Stimulated activated CD8-positive, alpha-beta memory T cell treated with anti-CD3 and anti-CD28 coated beads, Interleukin-15, amount 100 ng/mL, for 48 hours (primary cell): ENCODE measurements at places on chromosomes 3 and 15.
A peak's percentile ranks its signal among the peaks of the same experiment; 100 is the strongest.

GRCh38 chr3:128340904-128341555 lies 125.7 kb downstream of the DNAJB8 start:
- no peak for DNase-seq

DNA sequence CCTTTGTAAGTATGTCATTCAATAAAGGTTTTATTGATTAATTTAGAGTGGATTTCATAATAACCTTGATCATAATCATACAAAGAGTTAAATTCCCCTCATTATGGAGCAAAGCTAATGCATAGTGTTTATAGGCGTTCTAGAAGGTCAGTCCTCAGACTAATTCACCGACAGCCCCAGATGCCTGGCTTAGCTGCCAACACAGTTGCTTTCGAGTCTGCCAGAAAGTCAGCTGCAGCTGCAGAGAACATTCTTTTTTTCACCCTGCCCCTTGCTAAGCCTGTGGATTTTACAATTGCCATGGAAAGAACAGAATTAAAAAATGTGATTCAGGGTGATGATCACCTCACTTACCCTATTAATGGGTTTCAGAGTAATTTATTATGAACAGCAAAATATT lies 21.2 kb downstream of the CADM2 start:
- DNase-seq, result no peak

DNA sequence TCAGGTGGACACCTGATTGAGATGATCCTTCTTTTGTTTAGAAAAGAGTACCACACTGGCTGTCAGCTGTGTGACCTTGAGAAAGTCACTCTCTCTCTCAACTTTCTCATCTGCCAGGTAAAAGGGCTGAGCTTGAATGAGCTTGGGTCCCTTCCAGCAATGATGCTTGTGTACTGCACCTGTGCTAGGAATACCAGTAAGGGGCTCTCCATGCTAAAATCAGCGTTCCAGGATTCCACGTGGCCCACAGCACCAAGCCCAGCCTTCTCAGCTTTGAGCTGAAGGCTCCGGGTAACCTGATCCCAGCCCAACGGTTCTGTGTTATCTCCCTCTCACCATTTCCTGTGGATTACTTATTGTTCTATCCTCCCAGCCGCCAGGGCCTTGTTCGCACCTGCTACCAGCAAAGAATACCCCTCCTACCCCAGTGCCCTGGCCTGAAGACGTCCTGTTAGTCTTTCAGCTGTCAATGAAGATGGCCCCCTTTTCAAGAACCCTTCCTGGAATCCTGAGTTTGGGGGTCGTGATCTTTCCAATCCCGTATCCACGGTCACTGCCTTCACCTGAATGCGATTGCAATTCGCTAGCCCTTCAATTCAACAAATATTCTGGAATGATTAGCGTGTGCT lies 54.2 kb upstream of the CGNL1 start:
- DNase-seq, result no peak

- DNase-seq, result no peak
Observed at GRCh38 chr3:137792626-137793271, 28.6 kb downstream of the SOX14 start.

DNA sequence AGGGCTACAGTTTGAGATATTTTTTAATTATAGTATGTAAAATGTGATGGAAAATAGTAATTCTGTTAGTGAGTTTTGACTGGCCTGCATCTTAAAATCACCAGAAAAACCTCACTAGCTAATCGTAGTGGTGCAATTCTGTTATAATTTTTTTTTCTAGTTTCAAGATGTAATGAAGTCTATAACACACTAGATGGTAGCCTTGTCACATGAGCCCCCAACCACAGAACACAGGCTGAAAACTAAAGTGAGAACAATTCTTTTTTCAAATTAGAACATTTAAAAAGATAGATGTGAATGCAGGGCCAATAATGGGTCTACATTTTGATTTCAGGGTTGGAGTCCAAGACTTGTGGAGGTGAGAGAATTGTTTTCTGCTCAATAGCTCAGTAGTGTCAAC lies 83.3 kb upstream of the KCNH8 start:
- no peak for DNase-seq

DNA sequence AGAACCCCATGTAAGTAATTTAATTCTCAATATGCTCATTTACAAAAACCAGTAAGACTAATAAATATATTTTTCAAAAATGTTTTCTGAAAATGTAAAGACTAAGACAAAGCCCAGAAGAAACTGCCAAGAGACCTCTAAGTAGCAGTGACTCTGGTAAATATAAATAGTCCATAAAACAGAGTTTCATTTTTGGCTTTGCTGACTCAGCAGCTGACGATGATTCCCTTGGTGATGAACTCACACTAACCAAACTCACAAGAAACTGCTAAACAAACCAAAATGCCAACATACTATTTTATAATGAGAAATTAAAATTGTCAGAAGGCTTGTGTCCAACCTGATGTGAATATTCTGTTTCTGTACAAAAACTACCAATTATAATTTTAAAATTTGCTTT lies 31.5 kb upstream of the IMPG2 start:
- no peak for DNase-seq

- DNase-seq, result peak; percentile 3
Observed at GRCh38 chr3:2098398-2099027, at the start of gene CNTN4. TSS of gene CNTN4 (plus strand) at chr3:2098866.
